DMS79 treated with DMSO at 0.1 percent for 48 hours (cell line): ENCODE measurements at places on chromosomes 4 and X.

DNA sequence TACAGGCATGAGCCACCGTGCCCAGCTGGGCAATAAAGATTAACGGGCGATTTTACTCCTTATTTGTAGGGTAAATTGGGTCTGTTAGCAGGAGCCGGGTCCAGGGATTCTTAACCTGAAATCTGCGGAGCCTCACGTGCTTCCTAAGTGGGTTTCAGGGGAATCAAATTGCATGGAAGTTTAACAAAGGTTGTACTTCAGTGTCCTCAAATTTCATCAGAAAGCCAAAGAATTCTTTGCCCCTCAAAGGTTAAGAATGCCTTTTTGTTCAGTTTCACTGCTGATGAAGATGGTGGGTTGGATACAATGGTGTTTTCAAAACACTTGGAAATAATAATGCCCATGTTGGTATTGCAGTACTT lies 67.9 kb downstream of the AFF1 start:
- DNase-seq, result no peak

GRCh38 chrX:150940844-150941495 lies 42.2 kb upstream of the HMGB3 start:
- peak; percentile 17 for DNase-seq

DNA sequence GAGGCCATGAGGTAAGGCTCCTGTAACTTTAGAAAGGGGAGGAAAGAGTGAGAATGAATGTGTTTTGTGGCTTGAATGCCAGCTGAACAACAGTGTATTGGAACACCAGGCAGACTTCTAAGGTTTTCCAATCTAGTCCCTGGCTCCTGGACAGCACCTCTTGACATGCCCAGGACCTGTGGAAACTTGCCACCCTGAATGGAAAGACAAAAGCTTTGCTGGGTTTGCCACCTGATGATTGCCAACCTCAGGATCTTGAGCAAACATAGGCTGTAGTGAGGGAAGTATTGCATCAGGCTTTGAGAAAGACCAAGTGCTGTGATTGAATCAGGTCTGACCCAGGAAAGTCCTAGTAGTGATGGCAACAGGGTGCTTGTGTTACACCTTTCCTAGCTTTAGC lies 1393.1 kb upstream of the DIAPH2 start:
- no peak for DNase-seq

GRCh38 chrX:31603411-31604120 lies 531.7 kb upstream of the FTHL17 start:
- no peak for DNase-seq

- DNase-seq, result no peak
Observed at GRCh38 chr4:128853741-128854140, 44.2 kb downstream of the JADE1 start.

GRCh38 chr4:48187813-48188212 lies 53.8 kb upstream of the TXK start:
- DNase-seq, result no peak

GRCh38 chr4:24559032-24559821 lies 25.1 kb downstream of the DHX15 start:
- DNase-seq, result no peak

GRCh38 chr4:164483711-164484110 lies 270.2 kb upstream of the SMIM31 start:
- no peak for DNase-seq

GRCh38 chr4:78337244-78338020 lies 214.1 kb upstream of the ANXA3 start:
- no peak for DNase-seq

DNA sequence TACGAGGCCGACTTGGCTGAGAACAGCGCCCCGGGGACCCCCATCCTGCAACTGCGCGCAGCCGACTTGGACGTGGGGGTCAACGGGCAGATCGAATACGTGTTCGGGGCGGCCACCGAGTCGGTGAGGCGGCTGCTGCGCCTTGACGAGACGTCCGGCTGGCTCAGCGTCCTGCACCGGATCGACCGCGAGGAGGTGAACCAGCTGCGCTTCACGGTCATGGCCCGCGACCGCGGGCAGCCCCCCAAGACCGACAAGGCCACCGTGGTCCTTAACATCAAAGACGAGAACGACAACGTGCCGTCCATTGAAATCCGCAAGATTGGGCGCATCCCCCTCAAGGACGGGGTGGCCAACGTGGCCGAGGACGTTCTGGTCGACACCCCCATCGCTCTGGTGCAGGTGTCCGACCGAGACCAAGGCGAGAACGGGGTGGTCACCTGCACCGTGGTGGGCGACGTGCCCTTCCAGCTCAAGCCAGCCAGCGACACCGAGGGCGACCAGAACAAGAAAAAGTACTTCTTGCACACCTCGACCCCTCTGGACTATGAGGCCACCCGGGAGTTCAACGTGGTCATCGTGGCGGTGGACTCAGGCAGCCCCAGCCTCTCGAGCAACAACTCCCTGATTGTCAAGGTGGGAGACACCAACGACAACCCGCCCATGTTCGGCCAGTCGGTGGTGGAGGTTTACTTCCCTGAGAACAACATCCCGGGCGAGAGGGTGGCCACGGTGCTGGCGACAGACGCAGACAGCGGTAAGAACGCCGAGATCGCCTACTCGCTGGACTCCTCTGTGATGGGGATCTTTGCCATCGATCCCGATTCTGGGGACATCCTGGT lies 2.4 kb downstream of the PCDH7 start:
- no peak for DNase-seq

DNA sequence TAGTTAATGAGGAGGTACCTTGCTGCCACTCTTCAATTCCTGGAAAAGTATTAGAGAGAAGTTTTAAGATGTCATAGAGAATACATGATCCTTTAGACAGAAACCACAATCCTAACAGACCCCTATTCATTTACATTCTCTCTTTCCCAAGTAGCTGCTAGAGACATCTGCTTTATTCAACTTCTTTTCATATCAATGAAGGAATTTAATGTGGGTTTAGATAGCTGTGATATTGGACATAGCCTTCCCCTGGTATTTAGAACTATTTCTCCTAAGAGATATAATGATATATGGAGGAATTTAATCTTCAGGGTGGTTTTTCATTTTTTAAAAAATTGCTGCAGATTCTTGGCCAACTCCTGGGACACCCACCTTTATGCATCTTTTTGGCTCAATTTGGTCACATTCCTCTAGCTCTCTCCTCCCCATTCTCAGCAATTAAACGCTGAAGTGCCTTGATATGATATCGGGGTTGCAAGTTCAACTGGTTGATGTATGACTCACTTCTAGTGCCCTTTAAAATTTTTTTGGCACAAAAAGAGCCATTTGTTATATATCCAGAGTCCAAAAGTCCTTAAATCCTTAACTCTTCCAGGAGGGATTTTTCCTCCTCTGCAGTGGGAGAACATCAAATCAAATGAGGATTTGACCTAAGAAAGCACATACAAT lies 57.6 kb downstream of the DOCK11 start:
- DNase-seq, result no peak

GRCh38 chr4:108570993-108571569 lies 49.3 kb upstream of the RPL34 start:
- DNase-seq, result no peak

GRCh38 chr4:76513482-76513881 lies 78.5 kb downstream of the SHROOM3 start:
- DNase-seq, result no peak

- no peak for DNase-seq
Observed at GRCh38 chr4:84562156-84562555, 20.8 kb upstream of the CDS1 start.

- no peak for DNase-seq
Observed at GRCh38 chrX:9598344-9598743, 133.5 kb downstream of the TBL1X start.

- no peak for DNase-seq
Observed at GRCh38 chr4:7421356-7422150, 13.2 kb downstream of the PSAPL1 start.

- DNase-seq, result no peak
Observed at GRCh38 chr4:142416711-142417275, 429.3 kb downstream of the INPP4B start.

- DNase-seq, result no peak
Observed at GRCh38 chrX:148632444-148632843, 132.0 kb downstream of the AFF2 start.

DNA sequence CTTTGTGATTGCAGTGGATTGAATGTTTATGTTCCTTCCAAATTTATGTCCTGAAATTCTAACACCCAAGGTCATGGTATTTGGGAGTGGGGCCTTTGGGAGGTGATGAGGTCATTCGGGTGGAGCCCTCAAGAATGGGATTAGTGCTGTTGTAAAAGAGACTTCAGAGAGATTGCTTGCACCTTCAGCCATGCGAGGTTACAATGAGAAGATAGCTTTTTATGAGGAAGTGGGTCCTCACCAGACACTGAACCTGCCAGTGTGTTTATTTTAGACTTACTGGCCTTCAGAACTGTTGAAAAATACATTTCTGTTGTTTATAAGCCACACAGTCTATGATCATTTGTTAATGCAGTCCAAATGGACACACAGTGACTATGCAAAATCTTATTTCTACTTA lies 161.0 kb upstream of the GPRIN3 start:
- no peak for DNase-seq

GRCh38 chr4:48739560-48740019 lies 40.5 kb downstream of the FRYL start:
- no peak for DNase-seq

DNA sequence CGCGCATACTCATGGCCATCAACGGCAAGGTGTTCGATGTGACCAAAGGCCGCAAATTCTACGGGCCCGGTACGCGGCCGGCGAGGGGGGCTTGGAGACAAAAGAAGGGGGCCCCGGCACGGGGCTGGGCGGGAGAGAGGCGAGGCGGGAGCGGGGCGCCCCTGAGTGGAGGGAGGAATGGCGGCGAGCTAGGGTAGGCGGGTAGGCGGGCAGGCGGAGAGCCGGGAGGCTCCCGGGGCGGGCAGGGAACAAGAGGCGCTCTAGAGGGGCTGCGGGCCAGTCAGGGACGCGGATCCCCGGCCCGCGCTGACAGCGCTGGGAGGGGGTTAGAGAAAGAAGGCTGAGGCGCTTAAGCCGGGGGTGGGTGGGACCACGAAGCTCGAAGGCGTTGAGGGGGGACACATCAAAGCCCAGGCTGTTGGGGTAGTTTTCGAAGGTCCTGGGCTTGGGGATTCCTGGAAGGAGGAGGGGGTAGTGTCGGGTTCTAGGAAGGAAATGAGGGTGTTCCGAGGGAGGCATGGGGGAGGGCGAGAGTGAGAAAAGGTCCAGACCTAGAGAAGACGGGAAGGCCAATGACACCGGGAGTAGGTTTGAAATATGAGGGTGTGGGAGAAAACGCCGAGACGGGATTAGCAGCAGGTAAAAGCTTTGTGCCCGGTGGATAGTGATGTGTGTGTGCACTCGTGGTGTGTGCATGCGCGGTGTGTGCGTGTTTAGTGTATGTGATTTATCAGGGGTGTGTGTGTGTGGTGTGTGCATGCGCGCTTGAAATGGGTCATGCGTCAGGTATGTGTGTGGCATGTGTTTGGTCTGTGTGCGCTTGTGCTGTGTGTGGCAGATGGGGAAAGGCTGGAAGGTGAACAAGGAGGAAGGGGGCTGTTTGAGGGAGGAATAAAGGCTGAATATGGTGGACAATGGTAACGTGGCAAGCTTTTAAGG lies 807 bp downstream of the PGRMC1 start:
- DNase-seq, result no peak

GRCh38 chr4:38005637-38006036 lies 45.4 kb downstream of the PTTG2 start:
- DNase-seq, result no peak

DNA sequence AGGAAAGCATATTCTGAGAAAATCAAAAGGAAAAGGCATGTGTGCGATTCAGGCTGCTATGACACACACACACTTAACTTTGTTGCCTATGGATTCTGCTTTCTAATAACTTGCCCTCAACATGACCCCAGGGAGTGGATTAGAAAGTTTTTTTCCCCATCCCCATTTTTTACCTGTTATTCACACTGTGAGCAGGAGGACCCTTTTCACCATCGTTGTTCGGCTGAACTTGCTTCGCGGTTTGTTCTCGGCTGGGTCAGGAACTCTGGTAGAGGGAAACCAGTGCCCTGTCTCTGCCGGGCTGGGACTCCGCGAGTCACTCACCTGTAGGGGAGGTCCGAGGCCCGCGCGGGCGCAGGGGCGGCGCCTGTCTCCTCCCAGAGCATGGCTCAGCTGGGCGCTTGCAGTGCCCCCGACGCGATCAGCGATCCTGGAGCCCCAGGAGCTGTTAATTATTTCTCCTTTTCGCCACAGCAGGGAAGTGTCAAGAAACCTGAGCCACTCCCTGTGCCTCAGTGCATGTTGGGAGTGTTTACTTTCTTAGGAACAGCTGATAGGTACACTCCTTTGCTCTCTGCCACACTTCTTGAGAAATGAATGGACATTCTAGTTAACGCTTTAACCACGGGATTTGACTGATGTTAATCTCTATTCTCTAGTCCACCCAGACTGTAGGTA lies at the start of gene RASSF6:
RASSF6 (minus strand) TSS at position 322 of the 678 bp plus-strand sequence. CDS start 8,641 bp downstream, outside the sequence.
- peak; percentile 16 for DNase-seq

DNA sequence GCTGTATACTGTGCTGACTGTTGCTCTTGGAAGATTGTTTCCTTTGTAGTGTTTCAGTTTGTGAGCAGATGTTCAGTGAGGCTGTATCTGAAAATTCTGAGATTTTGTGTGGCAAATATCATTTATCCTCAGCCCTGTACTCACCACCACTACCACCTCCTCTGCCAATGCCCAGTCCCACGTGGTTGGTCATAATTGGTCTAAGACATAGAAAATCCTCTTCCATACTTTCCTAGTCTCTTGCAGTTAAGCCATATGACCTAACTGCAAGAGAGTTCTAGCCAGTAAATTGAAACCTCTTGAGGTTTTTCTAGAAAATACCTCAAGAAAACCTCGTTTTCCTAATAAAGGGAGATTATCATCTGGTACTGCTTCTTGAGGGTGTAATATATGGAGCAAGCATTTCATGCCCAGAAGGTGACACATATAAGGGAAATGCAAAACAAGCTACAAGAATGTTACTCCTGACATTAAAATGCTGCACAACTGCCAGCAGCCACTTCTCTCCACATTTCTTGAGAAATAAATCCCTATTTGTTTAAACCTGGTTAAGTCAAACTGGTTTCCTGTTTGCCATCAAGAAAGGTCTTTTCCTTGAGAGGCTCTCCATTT lies 32.8 kb downstream of the ABCE1 start:
- DNase-seq, result no peak
